ENCODE measurements at places on chromosomes 11 and 22.

GRCh38 chr11:63897459-63898146 is 19.4 kb downstream of the RCOR2 start:
- DNase-seq = no peak

DNA sequence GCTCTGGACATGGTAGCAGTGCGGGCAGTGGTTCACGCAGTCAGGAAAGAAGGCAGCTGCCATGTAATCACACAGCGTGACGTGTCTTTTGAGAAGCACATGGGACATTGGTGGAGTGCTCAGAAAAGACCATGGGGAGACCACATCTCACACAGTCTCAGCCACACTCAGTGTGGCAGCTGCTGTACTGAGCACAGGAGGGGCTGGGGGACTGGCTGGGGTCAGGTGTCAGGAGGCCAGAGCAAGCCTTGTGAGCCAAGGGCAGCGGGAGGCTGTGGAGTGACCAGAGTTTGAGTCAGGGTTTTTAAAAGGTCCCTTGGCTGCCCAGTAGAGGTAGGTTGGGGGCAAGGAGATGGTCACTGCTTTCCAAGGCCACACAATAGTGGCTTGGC is 18.5 kb downstream of the CLDN5 start:
- no peak for DNase-seq

- DNase-seq = no peak
Observed at GRCh38 chr22:44915441-44915840, 94.4 kb downstream of the PHF21B start.

DNA sequence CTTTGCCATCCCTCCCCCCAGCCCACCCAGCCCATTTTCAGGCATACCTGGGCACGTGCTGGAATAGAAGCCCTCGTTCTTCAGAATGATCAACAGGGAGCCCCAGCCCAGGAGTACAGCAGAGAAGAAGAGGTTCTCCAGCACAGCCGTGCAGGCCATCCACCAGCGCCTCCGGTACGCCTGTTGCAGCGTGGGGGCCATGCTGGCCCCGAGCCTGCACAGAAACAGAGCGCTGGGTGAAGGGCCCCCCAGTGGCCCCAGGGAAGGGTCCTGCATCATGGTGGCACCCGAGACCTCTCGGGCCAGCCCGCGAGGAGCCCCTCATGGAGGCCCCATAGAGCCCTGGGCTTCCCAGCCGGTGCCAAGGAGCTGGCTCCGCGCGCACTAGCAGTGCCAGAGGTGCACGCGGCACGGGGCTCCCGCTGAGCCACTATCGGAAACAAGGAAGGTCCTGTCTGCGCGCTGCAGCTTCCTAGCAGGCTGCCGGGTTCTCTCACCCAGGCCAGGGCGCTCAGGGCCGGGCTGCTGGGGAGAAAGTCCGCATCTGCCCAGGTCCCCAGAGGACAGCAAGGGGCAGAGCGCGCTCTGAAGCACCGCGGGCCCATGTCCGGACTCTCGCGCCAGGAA is 1.5 kb downstream of the SLC43A1 start:
- peak; percentile 68 for DNase-seq

All from right forelimb (tissue), 1 donor.